ENCODE measurements at places on chromosomes 4 and X. TPM values are rescaled to one million over a fixed set of nuclear protein-coding genes. Genes with fewer than 3 reads are reported as not detected.

Gene CENPE
- total RNA-seq, result 2.6 TPM

Gene ACE2
- total RNA-seq, result 7.2 TPM

Gene ABRAXAS1
- total RNA-seq, result 17.4 TPM

Gene CTAG1B
- not detected for total RNA-seq

Gene MAGEC2
- total RNA-seq, result not detected
